Amygdala (tissue), 56 donors: ENCODE measurements at places on chromosomes 2 and 18.

DNA sequence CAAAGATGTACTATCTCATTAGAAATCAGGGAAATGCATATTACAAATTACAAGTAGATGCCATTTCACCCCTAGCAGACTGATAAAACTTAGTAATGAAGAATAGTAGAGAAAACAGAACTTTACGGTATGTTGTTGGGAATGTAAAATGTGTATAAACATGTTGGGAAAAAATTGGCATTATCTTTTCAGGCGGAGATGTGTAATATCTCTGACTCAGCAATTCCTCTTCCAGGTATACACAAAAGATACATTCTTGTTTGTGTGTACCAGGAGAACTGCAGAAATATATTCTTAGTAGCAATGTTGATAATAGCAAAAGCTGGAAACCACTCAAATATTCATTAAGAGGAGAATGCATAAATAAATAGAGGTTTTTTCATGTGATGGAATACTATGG is 204.5 kb downstream of the LPIN1 start:
- no peak for DNase-seq

DNA sequence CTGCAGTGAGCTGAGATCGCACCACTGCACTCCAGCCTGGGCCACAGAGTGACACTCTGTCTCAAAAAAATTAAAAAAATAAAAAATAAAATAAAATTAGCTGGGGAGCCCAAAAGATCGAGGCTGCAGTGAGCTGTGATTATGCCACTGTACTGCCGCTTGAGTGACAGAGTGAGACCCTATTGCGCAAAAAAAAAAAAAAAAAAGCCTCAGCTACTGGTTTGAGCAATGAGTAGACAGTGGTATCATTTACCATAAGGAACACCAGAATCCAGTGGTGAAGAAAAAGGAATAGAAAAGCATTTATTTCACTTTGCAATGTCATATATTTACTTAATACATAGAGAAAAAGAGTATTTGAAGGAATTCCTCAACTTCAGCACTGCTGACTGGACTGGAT is 3.0 kb downstream of the SAP130 start:
- no peak for DNase-seq

DNA sequence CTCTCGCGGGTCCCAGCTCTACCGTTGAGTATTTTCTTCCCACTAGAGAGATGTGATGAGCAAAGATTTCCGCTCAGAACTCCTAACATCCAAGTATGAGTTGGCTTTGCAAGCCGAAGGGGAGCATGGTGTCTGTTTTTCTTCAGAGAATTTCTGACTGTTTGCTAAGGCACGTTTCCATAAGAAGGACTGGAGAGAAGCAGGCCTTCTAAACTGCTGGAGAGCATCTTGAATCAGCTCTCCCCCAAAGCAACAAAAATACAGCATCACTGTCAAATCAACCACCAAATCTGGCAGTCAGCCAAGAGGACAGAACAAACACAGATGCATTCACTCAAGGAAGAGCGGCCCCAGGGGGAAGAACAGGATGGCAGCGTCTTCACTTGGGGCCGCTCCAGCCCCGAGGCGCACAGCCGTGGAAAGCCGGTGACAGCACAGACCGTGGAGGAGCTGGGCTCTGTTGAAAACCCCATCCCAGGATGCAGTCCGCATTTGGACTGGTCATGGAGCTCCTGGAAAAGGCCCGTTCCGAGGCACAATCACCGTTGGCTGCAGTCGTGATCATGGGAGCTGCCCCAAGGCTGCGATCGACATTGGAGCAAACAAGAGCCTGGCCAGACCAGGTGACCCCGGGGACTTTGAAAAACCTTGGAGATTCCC is 101.4 kb downstream of the NFATC1 start:
- DNase-seq, result peak; percentile 14

- no peak for DNase-seq
Measured at GRCh38 chr2:60353406-60353800, 200.1 kb downstream of the BCL11A start.

DNA sequence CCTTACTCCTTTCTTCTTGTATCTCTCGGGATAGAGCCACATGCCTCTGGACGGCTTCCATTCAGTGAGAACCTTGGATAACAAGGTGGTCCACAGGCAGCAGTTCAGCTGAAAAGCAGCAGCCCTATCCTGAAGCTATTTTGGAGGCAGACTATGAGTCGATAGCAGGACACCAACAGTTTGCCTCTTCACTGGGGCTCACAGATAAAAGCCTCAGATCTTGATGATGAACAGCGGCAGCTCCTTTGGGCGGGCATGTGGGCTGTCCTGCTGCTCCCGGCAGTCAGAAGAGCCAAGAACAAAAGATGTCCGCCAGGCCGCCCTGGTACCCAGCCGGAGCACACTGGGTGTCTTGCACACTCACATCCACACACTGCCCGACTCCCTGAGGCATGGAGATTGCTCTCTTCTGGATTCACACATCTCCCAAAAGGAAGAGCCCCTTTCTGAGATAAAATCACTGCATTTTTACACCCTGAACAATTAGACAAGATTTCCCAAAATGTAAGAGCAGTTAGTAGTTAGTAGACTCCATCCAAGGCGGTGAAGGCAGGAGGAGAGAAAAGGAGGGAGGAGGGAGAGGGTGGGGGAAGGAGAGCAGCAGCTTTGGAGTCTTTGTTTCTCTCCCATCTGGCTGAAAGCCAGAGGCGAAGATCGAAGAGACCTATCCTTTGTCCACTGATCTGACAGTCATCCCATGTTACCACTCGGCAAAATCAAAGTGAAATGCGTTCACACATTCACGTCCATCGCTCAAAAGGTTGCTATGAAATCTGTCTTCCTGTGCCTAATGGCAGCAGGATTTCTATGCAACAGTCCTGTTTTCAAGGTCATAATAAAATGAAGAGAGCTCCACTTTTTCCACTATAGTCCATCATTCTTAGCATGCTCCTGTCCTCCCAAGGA is 90.1 kb upstream of the KLF7 start:
- no peak for DNase-seq

GRCh38 chr2:148814860-148815419 is 60.1 kb upstream of the KIF5C start:
- no peak for DNase-seq

- DNase-seq, result no peak
Measured at GRCh38 chr2:218788529-218789255, 6.7 kb downstream of the CYP27A1 start.

GRCh38 chr18:38453880-38454279 is 888.3 kb upstream of the CELF4 start:
- DNase-seq, result no peak

- DNase-seq, result no peak
Measured at GRCh38 chr2:241774419-241775222, 2.0 kb upstream of the GAL3ST2 start.

DNA sequence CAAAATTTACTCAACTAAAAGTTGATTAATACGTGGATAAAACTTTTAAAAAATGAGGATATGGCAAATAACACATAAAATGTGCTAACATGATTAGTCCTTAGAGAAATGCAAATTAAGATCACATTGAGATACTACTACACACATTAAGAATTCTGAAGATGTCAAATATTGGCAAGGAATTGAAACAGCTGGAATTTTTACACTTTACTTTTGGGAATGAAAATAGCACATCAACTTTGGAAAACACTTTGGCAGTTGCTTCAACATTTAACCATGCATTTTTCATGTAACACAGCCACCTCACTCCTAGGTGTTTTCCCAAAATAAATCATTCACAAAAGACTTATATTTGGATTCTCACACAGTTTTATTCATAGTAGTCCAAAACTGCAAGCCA is 687.9 kb upstream of the SETBP1 start:
- DNase-seq, result no peak

DNA sequence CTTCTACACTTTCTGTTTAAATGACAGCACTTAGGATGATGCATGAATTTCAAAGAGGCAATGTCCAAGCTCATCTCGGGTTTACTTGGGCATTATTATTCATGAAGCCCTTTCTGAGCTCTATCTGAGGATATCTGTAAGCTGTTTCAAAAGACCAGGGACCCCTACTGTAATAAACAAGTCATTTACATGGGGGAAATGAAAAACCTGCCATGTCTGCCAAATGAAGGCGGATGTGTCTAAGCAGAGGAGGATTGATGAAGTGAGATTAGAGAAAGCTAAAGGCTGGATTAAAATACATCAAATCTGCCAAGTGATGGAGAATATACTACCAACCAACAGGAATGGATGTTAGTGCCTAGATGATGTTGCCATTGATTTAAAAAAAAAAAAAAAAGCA is 64.5 kb downstream of the SUCLG1 start:
- no peak for DNase-seq

- no peak for DNase-seq
Measured at GRCh38 chr2:24824071-24824588, 30.9 kb downstream of the CENPO start.

GRCh38 chr2:8581234-8581561 is 100.7 kb upstream of the ID2 start:
- no peak for DNase-seq

- DNase-seq, result no peak
Measured at GRCh38 chr2:154291511-154291910, 407.0 kb upstream of the KCNJ3 start.

GRCh38 chr2:60148716-60149115 is 404.7 kb downstream of the BCL11A start:
- DNase-seq, result no peak

DNA sequence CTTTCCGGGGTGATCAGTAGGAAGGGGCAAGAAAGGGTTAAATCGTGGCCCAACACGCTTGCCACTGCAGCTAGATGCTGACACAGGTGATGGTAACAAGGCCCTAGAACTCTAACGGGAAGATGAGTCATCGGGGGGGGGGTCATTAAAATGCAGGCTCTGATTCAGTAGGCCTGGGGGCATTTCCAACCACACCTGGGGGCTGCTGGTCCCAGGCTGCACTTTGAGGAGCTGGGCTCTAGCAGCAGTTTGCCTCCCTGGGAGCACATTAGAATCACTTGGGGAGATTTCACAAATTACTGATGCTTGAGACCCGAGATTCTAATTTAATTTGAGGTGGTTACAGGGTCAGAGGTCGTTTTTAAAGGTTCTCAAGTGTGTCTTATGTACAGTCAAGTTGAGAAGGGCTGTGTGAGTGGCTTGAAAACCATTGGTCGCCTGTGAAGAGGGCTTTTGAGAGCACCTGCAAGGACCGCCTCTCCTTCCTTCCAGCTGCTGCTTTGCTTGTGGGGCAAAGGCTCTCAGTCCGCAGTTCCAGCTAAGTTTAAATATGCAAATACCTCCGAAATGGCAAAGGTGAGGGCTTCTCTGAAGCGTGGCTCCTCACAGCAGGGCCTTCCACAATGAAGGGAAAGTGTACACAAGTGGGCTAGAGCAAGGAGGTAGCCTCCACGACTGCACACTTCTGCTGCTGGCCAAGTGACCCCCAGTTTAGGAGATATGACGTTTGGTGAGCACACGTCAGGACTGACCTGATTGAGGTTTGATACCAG is 128.0 kb upstream of the MSH6 start:
- DNase-seq, result no peak

DNA sequence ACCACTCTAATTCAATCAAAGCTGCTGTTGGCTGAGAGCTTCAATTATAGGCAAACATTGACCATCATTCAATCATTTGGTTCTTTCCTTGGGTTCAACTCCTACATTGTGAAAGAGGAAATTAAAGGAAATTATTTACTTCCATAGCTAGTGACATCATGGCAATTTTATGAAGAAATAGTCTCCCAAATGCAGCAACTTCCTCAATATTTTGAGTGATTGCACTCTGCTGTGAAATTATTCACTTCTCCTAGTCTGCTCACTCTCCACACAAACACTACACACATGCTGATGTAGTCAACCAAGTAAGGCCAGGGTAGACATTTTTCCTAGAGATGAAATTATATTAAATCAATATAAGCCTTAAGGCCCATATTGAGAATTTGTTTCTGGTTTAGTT is 86.7 kb upstream of the NCKAP5 start:
- no peak for DNase-seq

DNA sequence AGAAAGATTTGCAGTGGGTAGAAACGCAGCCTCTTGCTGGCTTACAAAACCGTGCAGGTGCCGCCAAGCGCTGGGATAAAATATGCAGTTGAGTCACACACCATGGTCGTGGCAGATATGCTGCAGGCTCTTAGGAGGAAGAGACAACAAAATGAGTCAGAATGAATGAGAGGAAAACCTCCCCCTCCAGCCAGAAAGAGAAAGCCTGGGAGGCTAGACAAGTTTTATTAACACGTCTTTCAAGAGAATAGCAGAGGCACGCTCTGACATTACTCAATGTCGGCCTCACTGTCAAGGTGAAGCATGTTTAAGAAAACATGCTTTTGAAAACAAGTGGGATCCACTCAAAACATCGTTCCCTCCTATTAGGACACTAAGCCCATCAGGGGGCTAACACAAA is 37.1 kb upstream of the ZCCHC2 start:
- DNase-seq, result peak; percentile 6

DNA sequence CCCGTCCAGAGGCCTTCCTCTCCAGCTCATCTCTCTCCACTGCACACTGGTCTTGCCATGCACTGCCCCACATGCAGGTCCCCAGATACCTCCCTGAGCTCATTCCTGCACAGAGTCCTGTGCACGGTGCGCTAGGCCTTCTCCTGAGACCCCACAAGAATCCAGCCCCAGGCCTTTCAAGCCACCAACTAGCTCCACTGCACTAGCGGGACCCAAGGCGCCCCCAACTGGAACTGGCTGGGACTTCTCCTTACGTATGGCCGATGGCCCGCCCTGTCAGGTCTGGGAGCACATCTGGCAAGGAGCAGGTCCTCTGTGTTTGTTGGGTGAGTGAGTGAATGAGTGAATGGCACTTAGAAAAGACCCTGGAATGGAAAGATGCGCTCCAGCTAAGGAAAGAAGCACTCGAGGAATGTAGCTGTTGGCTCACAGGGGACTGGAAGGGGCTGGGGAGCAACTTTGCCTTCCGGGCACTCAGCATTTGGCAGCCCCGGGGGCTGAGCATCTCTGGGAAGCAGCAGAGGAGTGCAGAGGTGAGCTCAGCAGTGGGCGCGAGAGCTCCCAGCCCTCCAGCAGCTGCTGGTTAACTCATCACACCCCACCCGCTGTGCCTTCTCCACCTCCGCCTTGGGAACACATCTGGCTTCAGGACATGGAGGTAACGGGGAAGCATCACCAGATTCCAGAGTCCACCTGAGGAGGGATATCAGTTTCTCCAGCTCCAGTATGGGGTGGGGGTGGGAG is 223.1 kb downstream of the GLI2 start:
- no peak for DNase-seq

GRCh38 chr2:105840933-105841332 is 96.2 kb downstream of the NCK2 start:
- DNase-seq, result no peak

GRCh38 chr18:74498712-74499627 is 2.8 kb downstream of the CNDP2 start:
- no peak for DNase-seq

DNA sequence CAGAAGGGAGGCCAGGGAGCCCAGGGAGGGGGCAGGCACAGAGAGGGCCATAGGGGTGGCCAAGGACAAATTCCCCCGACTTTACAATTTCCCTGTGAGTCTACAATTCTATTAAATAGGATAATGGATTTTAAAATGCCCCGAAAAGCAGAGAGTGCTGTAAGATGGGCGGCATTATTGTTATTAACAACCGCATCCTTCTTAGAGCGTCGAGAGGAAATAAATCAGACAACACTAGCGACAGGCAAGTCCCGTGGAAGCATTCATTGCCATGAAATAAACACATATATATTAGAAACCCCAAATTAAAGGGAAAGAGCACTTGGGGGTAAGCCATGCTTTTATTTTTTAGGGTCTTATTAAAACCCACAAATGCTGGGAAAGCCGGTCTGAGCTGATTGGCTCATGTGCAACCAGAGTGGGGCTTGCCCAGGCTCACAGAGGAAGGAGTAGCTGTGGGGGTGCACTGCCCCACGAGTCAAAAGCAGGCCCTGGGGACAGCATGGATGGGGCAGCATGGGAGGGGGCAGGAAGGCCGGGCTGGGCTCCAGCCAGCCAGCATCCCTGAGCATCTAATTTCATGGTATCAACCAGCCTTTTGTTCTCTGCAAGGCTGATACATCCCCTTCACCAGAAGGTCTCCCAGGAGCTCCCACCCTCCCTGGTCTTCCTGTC is 187.1 kb downstream of the CELF4 start:
- DNase-seq, result no peak
